ENCODE measurements at places on chromosomes 2 and 18.

- peak; percentile 71 for DNase-seq
Measured at GRCh38 chr2:55885127-55885943, 38.2 kb downstream of the EFEMP1 start.

DNA sequence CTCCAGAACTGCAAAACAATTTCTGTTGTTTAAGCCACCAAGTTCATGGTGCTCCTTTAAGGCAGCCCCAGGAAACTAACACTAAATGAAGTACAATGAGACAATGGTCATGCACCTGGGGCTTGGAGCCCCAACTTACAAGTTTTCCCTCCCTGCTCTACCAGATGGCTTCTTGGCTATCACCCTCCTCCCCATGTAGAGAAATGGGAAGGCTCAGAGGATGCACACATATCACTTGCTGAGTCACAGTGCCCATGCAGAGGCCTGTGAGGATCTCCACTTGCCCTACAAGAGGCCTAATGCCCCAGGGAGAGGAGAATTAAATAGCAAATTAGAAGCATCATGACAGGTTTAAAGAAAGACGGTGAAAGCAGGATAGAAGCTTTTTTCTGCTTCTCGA, 270.9 kb downstream of the TTC32 start:
- DNase-seq, result no peak

GRCh38 chr2:203484266-203485112, 50.6 kb downstream of the RAPH1 start:
- peak; percentile 12 for DNase-seq

DNA sequence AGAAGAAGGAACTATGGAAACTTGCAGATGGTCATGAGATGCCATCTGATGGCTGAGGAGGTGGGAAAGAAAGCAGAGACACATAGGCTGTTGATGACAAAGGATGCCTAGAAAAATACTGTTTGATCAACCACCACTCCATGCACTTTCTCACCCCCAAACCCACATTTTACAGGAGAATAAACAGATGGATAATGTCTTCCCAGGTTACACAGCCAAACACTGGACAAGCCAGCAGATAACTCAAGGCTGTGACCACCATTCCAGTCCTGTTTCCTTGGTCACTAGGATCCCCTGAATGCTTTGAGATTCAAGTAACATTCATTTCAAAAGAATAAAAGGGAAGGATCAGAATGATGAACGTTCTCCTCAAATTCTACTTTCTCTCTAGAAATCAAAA, 733.0 kb upstream of the SOX11 start:
- DNase-seq, result no peak

All from AG08395 (cell line).